Activated T-cell treated with anti-CD3 and anti-CD28 coated beads for 4 hours (primary cell): ENCODE measurements at places on chromosomes 2 and 18.

GRCh38 chr2:121350890-121351289 lies 65.9 kb upstream of the TFCP2L1 start:
- DNase-seq = no peak

GRCh38 chr2:74768401-74768914 lies 65.5 kb upstream of the HK2 start:
- no peak for DNase-seq

- no peak for DNase-seq
Measured at GRCh38 chr2:3254442-3254941, 123.1 kb downstream of the EIPR1 start.

DNA sequence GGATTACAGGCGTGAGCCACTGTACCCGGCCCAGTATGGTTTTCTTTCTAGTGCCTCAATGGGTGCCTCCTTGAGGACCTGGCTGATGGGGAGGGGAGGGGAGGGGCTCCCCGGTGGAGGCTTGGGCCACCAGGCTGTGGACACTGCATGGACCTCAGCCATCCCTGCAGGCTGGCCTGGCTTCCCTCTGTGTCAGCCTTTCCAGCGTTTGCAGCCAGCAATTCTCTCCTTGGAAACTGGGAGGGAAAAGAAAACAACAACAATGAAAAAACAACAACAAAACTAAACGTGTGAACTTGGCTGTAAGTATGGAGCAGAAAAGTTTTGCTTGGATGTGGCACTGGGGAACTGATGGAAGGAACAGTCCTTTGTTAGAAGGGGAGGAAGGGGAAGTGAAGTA lies 159.3 kb downstream of the GLI2 start:
- DNase-seq = no peak

GRCh38 chr2:237298151-237299118 lies 115.5 kb downstream of the COL6A3 start:
- DNase-seq = no peak

- peak; percentile 54 for DNase-seq
Measured at GRCh38 chr2:105545730-105546627, 147.1 kb upstream of the FHL2 start.

DNA sequence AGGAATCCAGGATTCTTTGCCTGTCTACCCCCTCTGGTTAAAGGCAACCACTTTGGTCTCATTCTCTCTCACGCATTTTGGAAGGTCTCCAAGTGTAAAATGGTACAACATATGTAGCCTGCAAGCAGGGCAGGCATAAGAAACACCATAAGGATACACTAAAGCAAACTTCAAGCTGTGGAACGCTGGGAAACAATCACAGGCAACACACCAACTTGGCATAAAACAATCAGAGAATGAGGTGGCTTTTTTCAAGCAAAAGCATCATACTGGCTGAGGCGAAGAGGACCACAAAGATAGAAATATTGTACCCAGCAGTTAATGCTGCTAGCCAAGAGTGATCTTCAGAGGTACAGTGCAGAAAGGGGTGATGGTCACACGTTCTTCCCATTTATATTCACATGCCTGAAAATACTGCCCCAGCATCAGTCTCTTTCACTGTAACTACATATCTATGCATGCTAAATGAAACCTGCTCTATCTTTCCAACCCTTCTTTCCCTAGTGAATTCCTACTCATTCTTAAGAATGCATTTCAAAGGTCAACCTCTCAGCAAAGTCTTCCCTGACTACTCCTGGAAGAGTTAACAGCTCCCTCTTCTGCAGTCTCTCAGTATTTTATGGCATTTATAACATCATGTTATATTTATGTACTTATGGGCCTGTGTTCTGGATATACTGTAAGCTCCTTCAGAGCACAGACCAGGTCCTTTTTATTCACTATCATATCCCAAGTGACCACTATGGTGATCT lies 71.9 kb upstream of the GALNT5 start:
- no peak for DNase-seq
